ENCODE measurements at places on chromosomes 12 and 14.
A peak's percentile ranks its signal among the peaks of the same experiment; 100 is the strongest.

DNA sequence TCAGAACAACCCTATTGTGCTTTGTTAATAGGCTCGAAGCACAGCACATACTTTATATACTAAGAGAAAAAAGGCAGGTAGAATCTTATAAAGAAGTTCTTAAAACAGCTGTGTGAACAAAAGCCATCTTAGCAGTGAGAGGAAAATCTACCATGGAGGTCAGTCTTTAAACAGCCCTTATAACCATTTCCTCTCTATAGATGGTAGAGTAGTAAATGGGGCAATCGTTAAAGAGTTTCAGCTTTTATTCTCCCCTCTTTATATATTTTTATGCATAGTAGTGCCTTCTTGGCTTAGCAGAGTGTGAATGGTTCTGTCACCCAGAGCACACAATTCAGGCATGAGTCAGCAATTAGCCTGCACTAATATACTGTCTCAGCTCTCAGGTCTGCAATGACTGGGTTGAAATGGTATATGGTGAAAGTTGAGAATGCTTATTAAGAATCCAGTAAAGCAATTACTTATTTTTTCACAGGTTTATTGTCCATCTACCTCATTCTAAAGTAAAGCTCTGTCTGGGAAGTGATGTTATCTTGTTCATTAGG lies 305.0 kb downstream of the NELL2 start:
- no peak for DNase-seq

- DNase-seq: no peak
Observed at GRCh38 chr12:57864442-57865083, 18.0 kb upstream of the CTDSP2 start.

DNA sequence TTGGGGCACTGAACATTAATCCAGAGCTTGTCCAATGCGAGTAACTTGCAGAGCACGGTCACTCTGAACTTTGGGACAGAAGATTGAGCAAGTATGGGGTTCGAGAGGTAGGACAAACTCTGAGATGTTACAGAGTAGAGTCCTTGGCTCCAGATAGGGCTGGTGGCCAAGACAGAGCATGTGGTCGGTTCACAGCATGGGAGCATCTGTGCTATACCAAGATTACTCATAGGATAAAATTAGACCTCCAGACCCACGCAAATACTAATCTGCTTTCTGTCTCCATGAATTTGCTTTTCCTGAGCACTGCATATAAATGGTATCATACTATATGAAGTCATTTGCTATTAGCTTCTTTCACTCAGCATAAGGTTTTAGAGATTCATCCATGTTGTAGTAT lies 93.4 kb upstream of the TBX5 start:
- DNase-seq: no peak

- no peak for DNase-seq
Observed at GRCh38 chr12:89370850-89371249, 18.5 kb upstream of the DUSP6 start.

- no peak for DNase-seq
Observed at GRCh38 chr14:53237488-53237887, 84.4 kb upstream of the DDHD1 start.

GRCh38 chr14:92215579-92215978 lies 93.8 kb downstream of the CPSF2 start:
- no peak for DNase-seq

GRCh38 chr14:90454041-90455000 lies 57.5 kb downstream of the CALM1 start:
- peak; percentile 36 for DNase-seq

DNA sequence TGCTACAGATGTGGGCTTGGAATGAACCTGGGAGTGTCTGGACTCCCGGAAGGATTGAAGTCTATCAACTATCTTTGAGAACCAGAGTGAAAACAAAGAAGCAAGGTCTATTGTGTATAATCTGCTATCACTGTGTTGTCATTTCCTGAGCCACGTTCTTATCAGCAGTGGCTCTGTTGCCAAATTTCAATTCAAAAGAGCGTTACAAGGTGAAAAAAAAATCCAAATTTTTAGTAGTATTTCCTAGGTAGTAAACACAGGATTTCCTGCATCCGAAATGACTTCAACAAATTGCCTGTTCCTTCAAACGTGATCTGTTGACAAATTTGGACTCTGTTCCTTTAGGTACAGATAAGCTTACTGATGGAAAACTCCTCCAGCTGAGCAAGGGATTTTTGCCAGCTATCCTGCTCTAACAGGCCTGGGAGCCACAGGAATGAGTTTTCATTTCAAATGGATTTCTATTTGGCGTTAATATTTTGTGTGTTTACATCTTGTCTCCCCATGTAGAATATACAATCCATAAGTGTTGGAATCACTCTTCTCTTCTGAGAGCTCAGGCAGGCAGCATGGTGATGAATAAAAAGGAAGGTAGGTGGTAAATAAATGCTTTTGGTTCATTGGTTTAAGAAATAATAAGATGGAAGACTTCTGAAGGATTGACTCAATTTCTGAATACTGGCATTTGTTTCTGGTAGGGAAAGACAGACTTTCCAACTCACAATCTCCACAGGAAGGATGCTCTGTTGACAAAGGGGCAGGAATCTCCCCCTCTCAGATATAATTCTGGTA lies 58.5 kb downstream of the GPR135 start:
- no peak for DNase-seq

- DNase-seq: no peak
Observed at GRCh38 chr12:52236386-52237050, 3.5 kb downstream of the KRT7 start.

Measured in GM12865 (cell line).